ENCODE measurements at places on chromosomes 4 and X.

- DNase-seq: no peak
Measured at GRCh38 chrX:18889346-18890048, 94.4 kb downstream of the PHKA2 start.

DNA sequence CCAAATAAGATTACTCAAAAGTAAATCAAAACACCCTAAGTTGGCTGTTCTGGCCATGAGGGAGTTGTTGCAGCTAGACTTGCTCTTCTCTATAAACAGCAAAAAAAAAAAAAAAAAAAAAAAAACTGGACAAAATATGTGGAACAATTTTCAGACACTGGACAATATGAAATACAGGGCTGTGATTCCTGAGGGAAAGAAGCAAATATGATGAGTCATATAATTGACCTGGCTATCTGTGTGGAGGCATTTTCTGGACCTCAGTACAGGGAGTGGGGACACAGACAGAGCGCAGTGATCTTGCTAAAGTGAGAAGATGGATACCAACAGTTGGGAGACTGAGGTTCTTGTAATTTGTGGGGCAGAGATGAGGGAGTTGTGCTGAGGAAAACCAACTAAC, 192.0 kb upstream of the HAND2 start:
- no peak for DNase-seq

GRCh38 chr4:128635955-128636560, 173.4 kb upstream of the JADE1 start:
- DNase-seq: peak; percentile 33

GRCh38 chrX:24485323-24485722, 20.2 kb downstream of the PDK3 start:
- no peak for DNase-seq

DNA sequence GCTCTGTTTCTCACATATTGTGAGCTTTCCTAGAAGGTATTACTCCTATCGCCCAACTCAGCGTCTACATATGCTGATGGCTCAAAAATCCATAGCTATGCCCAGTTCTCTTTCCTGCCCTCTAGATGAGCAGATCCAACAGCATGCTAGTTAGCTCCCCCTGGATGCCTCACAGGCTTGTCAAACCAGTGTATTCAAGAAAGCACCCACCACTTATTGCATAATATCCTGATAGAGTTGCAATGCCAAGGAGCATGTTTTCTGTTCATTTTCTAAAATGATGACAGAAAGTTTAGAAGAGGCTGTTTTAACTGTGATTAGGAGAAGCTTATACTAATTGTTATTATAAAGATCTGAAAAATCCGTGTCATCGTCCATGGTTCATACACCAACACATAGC, 1.9 kb upstream of the PACRGL start:
- DNase-seq: no peak

- DNase-seq: no peak
Measured at GRCh38 chrX:110415440-110416170, 57.0 kb downstream of the RTL9 start.

DNA sequence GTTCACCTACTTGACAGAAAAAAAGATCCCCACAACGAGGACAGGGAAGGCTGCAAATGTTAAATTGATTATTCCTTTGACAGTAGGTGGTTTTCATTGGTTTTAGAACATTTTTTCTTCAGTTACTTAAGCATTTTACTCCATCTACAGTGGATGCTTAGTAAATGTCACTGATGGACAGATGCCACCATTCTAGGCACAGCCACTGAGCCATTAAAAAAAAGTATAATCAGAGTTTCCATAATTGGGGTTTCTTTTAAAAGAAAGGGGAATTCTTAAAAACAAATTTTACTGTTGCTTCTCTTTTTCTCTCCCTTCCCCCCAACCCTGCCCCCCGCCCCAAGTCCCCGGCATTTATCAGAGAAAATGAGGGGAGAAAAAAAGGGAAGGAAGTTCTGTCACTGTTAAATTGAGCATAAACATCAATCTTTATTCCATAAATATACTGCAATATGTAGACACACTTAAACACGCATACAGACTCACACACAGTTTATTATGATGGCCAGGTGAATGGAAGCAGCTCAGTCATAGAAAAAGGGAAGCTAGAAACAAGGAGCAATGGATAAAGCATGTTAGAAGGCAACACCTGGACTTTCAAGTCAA, 79.7 kb upstream of the PRPS2 start:
- DNase-seq: no peak

- DNase-seq: no peak
Measured at GRCh38 chrX:100512471-100512870, 72.3 kb upstream of the TNMD start.

GRCh38 chrX:129762448-129762847, 17.3 kb upstream of the SASH3 start:
- DNase-seq: no peak

- no peak for DNase-seq
Measured at GRCh38 chrX:31092476-31092875, 20.6 kb upstream of the FTHL17 start.
